ENCODE measurements at places on chromosomes 16 and 17.

- DNase-seq = peak; percentile 68
Measured at GRCh38 chr16:1378804-1379303, 27.1 kb downstream of the GNPTG start.

GRCh38 chr16:2586241-2586640 is 48.4 kb downstream of the PDPK1 start:
- no peak for DNase-seq

- DNase-seq = no peak
Measured at GRCh38 chr17:81391936-81392908, 3.0 kb upstream of the BAHCC1 start.

- DNase-seq = no peak
Measured at GRCh38 chr17:73419881-73420280, 108.1 kb upstream of the CDC42EP4 start.

- no peak for DNase-seq
Measured at GRCh38 chr16:49497466-49497865, 123.9 kb downstream of the C16orf78 start.

DNA sequence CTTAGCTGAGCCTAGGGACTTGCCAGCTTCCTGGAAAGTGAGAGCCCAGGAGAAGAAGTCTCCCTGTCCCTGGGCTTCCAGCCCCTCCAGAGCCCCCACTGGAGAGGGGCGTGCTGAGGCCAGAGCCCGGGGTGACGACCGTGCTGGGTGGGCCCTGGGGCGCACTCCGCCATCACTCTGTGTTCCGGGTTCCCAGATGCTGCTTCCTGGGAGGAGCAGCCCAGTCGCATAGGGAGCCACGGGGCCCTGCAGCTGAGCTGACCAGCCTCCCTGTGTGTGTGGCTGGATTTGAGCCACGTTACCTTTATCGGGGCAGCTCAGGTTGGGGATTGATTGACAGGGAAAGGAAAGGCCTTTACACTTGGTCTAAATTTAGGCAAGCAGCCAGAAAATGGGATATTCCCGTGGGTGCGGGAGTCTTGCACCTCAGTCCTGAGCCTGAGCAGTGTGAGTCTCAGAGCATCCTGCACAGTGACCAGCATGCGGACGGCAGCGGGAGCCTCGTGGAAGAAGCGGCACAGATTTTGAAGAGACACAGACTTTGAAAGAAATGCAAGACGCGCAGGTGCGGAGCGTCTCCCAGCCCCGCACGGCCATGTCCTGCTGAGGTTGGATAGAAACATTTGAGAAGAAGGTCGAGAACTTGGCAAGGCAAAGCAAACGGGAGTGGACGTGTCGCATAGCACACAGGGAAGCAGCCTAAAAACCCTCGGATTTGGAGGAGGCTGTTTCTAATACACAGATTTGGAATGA is 51.3 kb upstream of the ZNF750 start:
- DNase-seq = no peak

DNA sequence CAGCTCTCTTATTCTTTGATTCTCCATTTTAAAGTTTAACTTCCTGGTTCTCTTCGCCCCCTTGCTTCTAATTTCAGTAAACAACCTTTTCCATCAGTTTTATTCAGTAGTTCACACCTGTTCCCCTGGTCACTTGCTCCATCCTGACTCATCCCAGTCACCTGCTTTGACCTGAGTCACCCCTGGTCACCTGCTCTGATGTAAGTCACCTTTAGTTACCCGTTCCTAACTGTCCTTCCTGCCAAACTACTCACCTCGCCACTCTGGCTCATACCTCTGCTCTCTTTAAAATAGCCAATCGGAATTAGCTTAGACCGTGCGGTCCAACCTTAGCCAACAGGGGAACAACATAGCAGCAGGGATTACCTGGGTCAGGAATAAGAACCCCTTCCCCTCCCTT is 4.7 kb upstream of the NLRC5 start:
- DNase-seq = no peak

DNA sequence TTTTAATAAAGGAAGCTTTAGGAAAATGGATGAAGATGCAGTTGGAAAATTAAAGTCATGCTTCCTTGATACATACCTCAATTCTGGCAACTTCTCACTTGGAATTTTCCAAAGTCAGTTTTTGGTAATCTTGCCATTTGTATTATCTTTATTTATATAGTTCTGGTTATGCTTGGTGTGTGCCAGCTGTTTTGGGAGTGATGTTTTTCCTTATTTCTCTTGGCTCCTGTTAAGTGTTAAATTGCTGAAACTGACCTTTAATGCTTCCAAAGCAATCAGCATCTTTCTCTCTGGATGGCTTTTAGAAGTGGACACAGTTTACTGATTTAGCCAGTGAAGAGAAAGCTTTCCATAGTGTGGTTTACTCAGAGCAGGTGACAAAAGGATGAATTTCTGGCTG is 70.1 kb upstream of the HAS3 start:
- DNase-seq = no peak

GRCh38 chr17:64406321-64407200 is 15.9 kb upstream of the PECAM1 start:
- DNase-seq = peak; percentile 18

DNA sequence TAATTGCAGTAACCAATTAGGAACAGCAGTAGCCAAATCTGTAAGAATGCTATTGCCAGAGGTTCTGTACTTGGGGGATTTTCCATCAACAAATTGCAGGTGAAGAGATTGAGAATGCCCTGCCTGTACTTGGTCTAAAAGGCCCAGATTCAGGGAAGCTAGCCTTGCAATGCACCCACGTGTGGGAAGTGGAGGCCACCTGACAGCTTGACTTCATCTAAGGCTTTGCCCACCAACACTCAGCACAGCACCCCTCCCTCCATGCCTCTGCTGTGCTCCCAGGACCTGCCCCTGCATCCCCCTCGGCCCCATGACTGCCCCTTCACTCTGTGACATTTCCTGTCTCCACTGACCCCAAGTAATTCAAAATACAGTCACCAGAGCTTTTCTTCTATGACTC is 79.1 kb upstream of the CDH5 start:
- DNase-seq = no peak

- no peak for DNase-seq
Measured at GRCh38 chr17:28645576-28645939, 600 bp upstream of the BLTP2 start.

- peak; percentile 63 for DNase-seq
Measured at GRCh38 chr16:88591577-88592021, 21.4 kb downstream of the ZC3H18 start.
